Dorsolateral prefrontal cortex (tissue), 122 donors: ENCODE measurements at places on chromosomes 11 and 22.

DNA sequence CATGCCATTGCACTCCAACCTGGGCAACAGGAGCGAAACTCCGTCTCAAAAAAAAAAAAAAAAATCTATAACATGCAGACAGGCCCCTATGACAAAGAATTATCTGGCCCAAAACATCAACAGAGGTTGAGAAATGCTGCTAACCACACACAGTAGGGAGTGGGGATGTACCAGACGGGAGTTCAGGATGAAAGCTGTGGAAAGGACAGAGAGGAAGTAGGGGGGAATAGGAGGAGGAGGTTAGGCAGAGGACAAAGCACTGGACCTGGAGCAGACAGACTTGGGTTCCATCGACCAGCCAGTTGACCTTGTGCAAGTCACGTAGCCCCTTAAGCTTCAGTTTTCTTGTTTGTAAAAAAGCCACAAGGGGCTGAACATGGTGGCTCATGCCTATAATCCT, 12.5 kb downstream of the LRP4 start:
- no peak for DNase-seq

GRCh38 chr11:121754598-121754997, 301.8 kb upstream of the SORL1-AS1 start:
- DNase-seq: no peak

GRCh38 chr22:42548597-42549330, 5.0 kb upstream of the SERHL2 start:
- no peak for DNase-seq

GRCh38 chr11:44607987-44608386, 42.5 kb downstream of the CD82 start:
- no peak for DNase-seq

GRCh38 chr11:43693731-43694130, 13.2 kb downstream of the HSD17B12 start:
- DNase-seq: no peak

GRCh38 chr22:24727218-24727851, 47.2 kb downstream of the PIWIL3 start:
- no peak for DNase-seq

DNA sequence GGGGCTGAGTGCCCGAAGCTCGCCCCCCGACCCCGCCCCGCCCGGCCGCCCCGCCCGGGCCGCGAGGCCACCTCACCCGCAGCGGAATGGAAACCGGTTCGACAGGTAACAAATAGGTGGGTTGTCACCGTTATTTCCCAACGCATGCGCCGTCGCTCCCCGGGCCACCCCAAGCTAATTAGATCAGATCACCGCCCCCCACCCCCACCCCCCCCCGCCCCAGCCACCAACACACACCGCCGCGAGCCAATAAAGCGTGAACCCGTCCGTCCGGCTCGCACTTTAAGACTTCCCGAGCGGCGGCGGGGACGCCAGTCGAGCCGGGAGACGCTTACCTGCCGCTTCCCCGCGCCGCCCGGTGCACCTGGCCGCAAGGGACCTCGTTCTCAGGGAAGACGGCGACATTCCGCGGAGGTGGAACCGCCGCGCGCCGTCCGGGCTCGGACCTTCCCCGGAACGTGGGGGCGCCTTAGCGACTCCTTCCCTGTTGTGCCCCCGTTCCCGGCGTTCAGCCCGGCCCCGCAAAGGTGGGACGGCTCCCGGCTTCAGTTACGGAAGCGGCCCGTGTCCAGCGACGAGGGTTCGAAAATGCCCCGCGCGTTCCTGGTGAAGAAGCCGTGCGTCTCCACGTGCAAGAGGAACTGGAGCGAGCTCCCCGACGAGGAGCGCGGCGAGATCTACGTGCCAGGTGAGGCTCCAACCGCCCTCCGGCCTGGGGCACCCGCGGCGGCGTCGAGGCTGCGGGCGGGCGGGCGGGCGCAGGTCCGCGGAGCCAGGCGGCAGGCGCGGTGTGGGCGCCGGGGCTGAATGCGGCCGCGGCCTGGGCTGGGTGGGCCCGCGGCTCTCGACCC, at the start of gene OVOL1:
OVOL1 (plus strand) TSS at position 278 of the 851 bp plus-strand sequence; CDS start at position 589, 311 bp downstream.
- no peak for DNase-seq

DNA sequence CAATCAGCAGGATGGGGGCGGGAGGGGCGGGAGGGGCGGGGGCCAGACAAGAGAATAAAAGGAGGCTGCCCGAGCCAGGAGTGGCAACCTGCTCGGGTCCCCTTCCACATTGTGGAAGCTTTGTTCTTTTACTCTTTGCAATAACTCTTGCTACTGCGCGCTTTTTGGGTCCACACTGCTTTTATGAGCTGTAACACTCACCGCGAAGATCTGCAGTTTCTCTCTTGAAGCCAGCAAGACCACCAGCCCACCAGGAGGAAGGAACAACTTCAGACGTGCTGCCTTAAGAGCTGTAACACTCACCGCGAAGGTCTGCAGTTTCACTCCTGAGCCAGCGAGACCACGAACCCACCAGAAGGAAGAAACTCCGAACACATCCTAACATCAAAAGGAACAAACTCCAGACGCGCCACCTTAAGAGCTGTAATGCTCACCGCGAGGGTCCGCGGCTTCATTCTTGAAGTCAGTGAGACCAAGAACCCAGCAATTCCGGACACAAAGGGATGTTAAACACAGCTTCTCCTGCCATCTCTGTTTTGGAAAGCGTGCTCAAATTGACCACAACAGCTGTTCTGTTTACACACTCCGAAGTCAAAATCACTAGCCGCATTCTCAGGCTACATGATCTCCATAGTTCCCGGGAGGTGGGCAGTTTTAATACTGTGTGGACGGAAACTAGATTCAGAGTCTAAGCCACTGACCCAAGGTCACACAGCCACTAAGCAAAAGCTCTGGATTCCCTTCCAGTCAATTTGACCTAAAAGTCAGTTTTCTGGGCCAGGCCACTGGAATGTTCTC, 11.9 kb downstream of the PLAAT2 start:
- no peak for DNase-seq

DNA sequence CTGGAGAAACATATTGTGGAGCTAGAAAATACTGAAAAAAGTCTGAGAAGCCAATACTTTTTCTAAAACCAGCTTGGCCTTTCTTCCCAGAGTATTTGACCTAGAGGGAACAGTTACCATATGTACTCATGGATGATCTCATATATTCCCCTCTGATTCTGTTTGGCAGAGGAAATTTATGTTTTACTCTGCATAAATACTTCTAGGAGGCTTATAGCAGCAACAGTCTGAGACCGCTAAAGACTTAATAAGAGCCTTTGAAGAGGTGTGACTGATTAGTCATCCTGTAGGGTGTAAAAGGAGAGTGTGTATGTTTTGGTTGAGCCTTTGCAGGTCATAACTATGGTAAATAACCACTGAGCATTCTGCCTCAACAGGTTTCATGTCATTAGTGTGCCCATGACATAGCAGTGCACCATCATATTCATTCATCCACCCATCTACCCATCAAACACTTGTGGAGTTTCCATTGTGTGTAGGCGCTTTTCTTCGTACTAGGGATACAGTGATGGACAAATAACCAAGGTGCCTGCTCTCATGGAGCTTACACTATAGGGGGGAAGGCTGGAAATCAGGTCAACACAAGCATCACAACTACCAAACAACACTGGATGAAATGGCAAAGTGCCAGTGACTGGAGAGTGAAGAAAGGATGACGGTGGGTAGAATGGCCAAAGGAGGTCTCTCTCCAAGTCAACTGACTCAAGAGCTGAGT, 44.5 kb downstream of the TRAF6 start:
- DNase-seq: no peak

GRCh38 chr11:103480421-103480820, 371.2 kb downstream of the DYNC2H1 start:
- no peak for DNase-seq

DNA sequence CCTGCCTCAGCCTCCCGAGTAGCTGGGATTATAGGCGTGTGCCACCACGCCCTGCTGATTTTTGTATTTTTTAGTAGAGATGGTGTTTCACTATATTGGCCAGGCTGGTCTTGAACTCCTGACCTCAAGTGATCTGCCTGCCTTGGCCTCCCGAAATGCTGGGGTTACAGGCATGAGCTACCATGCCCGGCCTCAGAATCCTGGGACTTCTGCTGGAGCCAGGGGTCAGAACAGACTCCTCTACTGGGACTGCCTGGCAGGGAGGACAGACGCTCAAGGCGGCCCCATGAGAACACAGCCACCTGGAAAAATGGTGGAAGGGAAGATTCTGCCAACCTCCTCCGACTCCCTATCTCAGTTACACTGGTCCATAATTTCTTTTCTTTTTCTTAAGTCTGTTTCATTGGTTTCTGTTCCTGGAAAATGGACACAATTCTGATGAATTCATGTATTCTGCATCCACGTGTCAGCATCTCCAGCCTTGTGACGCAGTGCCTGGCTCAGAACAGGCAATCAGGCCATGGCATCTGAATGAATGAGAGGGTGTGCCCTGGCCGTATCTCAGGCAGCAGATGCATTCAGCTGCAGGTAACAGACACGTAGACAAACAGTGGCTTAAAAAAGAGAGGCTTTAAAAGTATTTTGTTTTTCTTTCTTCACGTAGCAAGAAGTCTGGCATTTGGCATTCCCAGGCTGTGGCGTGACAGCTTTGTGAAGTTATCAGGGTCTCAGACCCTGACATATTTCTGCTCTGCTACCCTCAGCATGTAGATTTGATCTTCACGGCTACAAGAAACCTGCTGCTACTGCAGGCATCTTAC, 4.8 kb downstream of the SMIM38 start:
- DNase-seq: no peak

DNA sequence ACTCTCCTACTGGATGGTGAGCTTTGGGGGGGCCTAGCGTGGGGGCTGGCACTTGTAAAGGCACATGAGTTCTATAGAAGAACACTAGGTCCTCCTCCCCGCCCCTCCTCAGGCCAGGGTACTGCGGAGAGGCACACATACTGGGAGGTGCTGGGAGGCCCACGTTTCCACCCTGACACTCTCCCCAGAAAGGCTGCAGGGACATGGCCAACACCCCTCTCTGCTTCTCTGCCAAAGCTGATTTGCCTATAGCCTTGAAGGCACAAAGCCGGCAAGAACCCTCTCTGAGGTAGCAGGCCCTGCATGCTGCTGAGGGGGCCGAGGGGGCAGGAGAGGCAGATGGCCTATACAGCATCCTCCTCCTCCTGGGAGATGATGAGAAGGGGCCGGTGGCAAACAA, 112.8 kb downstream of the BUD13 start:
- DNase-seq: no peak

DNA sequence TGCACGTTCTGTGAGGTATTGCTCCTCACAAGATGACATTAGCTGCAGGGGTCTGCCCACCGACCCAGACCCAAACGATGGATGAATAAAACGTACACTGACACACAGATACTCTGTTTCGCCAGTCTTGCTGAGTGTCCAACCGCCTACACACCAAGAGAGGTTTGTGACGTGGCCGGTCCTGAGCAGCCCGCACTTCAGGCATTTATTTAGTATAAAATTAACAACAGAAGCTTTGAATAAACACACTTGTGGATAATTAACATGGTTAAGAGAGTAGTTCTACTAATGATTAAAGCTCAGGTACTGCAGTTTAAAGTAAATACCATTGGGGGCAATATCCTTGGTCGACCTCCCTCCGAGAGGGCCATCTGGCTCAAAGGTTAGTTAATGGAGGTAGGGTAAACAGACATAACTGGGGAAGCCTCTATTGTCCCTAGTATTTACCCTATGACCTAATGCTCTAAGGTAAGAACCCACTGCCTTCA, 75.7 kb downstream of the CCDC83 start:
- DNase-seq: no peak
